CD8-positive, alpha-beta memory T cell (primary cell): ENCODE measurements at places on chromosomes 1 and 21. TPM values are rescaled to one million over a fixed set of nuclear protein-coding genes. Genes with fewer than 3 reads are reported as not detected.
A peak's percentile ranks its signal among the peaks of the same experiment; 100 is the strongest.

The HEATR1 gene
- total RNA-seq, result 101 TPM

The BMP8B gene
- total RNA-seq, result 1.2 TPM

The HTR6 gene
- not detected for total RNA-seq

The TINAGL1 gene
- not detected for total RNA-seq

The GCSAML gene
- 0.11 TPM for total RNA-seq

The DISC1 gene
- total RNA-seq, result 1.0 TPM

The RAB3GAP2 gene
- 41.8 TPM for total RNA-seq

The DMBX1 gene
- not detected for total RNA-seq

The SRGAP2 gene
- total RNA-seq, result 45.1 TPM

The DCST1 gene
- not detected for total RNA-seq

The FCN3 gene
- total RNA-seq, result not detected

The OR6K3 gene
- not detected for total RNA-seq

The B3GALT5 gene
- total RNA-seq, result not detected

The PDZK1 gene
- not detected for total RNA-seq

- no peak for DNase-seq
Measured at GRCh38 chr21:25956993-25957714, 213.4 kb downstream of the APP start.

- no peak for DNase-seq
Measured at GRCh38 chr1:154682254-154682653, 74.3 kb upstream of the ADAR start.

DNA sequence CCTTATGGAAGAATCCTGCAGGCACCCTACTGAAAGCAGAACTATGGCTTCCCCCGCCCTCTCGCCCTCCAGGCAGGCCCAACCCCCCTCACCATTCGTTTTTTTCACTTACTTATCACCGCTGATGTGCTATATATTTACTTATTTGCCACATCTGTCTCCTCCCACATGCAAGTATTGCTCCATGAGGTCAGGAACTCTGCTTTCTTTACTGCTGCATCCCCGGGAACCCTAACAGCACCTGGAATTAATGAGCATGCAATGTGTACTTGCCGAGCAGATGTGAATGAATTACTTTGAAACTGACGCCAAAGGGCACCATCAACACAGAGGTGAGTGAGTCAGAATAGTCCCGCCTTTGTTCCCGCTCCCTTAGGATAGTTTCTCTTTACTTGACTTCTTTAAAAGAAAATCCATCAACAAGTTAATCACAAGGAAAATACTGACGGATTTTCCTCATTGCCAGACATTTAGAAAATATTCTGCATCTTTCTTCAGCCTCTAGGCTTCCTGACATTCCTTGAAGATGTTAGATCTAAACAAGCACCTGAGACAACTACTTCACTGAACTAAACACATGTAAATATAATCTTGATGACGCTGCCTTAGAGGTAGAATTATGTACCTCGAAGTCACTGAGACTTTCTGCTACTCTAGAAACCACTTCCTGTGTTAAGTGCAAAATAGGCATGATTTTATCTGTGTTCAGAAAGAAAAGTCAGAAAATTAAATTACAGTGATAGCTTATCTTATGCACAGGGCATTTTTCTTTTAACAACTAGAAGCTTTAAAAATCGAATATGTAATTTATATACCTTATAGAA, 17.5 kb upstream of the RAB4A start:
- peak; percentile 65 for DNase-seq

- no peak for DNase-seq
Measured at GRCh38 chr1:112344754-112345423, 51.1 kb upstream of the CTTNBP2NL start.

- DNase-seq, result no peak
Measured at GRCh38 chr1:11134898-11135266, 35.2 kb upstream of the EXOSC10 start.

DNA sequence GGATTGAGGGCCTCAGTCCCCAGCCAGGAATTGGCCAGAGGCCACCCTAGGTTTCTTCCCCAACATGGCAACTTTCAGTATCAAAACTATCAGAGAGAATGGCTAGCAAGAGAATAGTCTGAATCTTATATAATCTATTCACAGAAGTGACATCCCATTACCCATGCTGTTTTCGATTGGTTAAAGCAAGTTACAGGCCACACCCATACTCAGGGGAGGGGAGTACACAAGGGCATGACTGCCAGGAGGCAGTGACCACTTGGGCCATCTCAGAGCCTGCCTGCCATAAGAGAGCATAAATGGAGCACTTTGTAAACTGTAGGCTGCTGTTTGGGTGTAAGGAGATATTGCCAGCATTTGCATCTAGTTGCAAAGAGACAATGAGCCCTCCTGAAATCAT, 65.4 kb downstream of the FAM163A start:
- no peak for DNase-seq

- DNase-seq, result no peak
Measured at GRCh38 chr1:221810406-221810805, 68.5 kb upstream of the DUSP10 start.

GRCh38 chr21:43758111-43758641, 17.9 kb downstream of the CSTB start:
- no peak for DNase-seq

DNA sequence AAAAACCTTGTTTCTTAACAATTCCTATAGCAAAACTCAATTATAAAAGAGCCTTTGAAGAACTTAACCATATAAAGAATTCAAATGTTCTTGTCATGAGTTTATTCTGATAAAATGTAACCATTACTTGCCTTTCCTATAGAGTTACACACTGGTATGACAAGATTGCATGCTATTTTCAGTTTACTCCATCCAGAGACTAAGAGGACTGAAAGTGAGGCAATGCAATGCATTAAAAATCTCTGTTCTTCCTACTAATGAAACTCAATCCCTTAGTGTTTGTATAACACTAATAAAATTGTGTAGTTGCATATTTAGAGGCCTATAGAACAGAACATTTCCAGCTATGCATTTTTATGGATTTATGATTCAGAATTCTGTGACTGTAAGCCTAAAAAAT, 88.1 kb downstream of the COP1 start:
- no peak for DNase-seq

DNA sequence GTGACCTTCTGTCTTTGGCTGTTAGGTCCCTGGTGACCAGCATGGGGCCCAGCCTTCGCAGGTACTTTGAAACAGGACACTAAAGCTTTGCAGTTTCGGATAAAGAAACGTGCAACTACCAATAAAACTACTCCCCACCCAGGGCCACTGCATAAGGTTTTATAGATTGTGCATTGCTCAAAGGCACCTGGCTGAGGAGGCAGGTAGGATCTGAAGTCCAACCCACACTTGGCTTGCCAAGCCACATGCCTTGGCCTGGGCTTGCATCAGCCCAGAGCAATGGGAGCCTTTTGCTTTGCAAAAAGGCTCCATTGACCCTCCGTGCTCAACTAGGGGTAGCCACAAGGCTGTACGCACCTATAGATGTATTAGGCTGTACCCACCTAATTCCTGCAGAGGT, 84.4 kb upstream of the SYT6 start:
- no peak for DNase-seq

- DNase-seq, result no peak
Measured at GRCh38 chr1:119623678-119624077, 24.4 kb downstream of the ZNF697 start.

- DNase-seq, result no peak
Measured at GRCh38 chr1:175408986-175409385, 216.4 kb upstream of the KIAA0040 start.

- no peak for DNase-seq
Measured at GRCh38 chr1:217495249-217495648, 135.6 kb downstream of the GPATCH2 start.

DNA sequence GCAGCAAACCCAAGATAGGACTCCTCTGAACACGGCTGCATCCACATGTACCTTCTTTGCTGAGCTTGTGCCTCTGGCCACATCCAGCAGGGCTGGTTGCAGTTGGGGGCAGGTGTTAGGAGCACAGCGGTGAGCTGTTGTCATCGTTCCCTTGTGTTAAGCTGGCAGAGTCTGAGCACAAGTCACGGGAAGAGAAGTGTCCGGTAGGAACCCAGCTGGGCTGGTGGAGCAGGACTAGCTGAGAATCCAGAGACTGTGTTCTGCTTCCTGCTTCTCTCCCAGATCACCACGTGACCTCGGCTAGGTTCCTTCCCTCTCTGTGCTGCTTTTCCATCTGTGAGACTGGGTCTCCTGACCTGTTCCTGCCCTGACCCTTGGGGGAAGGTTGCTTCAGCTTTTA, 105.1 kb downstream of the PCBP3 start:
- no peak for DNase-seq

GRCh38 chr1:92992054-92992453, 30.8 kb upstream of the DIPK1A start:
- DNase-seq, result no peak

- DNase-seq, result no peak
Measured at GRCh38 chr1:90417126-90417525, 300.0 kb downstream of the BARHL2 start.

DNA sequence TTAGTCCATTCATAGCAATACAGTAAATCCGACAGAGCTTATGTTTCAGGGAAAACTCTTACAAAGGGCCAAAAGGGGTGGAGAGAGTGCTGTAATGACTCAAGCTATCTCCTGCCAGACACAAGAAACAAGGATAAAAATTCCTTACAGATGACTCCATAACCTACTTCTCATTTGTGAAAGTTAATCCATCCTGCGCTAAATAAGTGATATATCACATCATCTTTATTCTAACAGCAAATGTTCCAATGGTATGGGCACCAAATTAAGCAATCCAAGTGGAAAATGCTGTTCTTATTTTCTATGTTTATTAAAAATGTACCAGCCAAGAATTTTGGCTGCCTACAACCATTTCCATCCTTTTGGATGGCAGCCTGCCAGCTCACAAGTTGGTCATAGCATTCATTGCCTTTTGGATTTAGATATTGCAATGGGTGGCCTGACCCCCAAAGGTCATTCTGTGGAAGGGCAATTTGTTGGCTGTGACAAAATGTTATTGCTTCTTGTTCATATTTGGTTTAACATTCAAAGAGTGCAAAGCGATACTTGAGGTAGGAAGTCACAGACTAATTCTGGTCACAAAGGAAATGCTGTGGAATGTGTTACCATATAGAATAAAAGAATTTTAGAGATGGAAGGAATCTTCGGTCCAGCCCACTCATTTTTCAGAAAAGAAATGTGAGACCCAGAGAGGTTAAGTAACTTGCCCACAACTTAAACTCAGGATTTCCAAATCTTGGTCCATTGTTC, 2.8 kb upstream of the ENAH start:
- DNase-seq, result no peak

DNA sequence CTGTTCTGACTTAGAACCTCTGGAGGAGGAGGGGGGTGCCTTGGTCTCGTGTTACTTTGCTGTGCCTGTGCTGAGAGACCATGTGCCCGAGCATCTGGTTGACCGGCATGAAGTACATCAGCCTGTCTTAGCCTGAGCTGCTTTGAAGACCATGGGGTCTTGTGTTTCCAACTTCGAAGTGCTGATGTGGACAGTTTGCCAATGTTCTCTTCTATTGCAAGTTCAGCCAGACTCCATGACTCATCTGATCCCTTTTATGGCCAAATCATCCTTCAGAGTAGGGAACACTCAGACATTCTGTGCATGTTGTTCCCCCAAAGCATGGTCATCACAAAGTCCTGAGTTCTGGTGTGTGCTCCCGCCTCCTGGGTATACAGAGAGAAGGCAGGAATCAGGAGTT, 6.0 kb upstream of the PLA2G2C start:
- no peak for DNase-seq

DNA sequence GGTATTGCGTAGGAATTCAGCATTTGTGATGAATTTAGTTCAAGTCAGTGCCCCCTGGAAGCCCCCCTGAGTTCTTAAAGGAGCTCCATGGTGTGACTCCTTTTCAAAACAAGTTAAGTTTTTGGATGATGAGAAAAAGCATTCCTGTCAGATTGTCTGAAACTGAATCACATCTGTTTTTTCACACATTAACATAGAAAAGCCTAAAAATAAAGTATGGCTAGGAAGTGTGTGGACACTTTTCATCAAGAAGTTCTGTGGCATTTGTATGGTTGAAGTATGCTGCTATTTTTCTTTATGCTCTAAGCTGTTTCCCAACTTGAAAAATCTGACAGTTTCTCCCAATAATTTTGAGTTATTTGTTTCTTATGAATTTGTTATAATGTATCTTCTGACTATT, 33.7 kb downstream of the PRDM2 start:
- DNase-seq, result no peak

- no peak for DNase-seq
Measured at GRCh38 chr1:29441916-29442668, 205.8 kb downstream of the PTPRU start.

GRCh38 chr1:156476501-156477298, 23.9 kb downstream of the MEF2D start:
- DNase-seq, result no peak

DNA sequence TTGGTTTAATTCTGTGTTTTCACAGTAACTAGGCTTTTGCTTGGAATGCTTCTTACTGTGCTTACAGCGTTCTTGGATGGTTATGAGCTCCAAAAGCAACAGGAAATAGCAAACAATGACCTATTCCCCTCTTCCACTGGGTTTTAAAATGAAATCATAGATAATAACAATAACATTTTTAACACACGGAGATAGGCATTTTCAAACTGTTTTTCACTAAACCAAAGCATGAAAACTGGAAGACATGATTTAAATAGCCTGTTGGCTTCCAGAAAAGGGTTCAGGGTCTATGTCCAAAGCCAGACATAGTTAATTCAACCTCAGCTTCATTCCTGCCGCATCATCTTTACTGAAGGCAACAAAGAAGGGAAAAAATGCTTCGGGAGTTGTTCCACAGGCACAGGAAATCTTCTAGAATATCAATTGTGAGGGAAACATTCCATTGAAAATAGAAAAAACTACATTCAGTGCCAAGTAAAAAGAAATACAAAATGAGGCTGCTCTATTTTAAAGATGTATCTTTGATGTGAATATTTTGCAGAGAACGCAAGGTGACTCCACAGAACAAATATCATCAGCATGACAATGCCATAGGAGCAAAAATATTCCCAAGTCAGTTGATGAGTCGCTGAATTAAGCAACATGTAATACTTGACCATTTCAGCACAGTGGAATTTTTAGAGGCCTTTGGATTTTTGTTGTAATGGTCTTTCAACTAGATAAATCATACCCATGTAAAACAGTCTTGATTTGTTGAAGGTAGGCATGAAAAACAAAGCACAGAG, 80.7 kb downstream of the NID1 start:
- DNase-seq, result no peak

- no peak for DNase-seq
Measured at GRCh38 chr1:82059959-82060358, 259.2 kb downstream of the ADGRL2 start.

GRCh38 chr1:209822706-209823105, 5.1 kb upstream of the UTP25 start:
- no peak for DNase-seq

- no peak for DNase-seq
Measured at GRCh38 chr1:109138358-109138757, 24.4 kb downstream of the ELAPOR1 start.

DNA sequence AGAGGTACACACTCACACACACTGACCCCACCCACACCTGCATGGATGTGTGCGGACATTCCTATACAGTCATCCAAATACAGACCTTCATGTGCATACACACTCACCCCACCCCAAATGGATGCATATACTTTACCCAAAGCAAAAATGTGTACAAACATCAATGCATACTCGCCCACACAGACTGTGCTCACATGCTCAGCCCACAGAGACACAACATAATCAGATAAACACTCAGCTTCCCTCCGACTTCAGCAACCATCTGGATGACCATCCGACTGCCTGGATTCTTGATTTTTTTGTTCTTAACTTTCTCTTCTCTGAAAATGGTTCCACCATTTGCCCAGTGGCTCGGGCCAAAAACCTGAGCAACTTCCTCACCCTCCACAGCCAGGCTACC, 24.4 kb upstream of the GJB5 start:
- DNase-seq, result no peak
